ENCODE measurements at places on chromosomes 12 and 14.

GRCh38 chr12:8559676-8560075, 19.0 kb upstream of the CLEC4E start:
- no peak for DNase-seq

DNA sequence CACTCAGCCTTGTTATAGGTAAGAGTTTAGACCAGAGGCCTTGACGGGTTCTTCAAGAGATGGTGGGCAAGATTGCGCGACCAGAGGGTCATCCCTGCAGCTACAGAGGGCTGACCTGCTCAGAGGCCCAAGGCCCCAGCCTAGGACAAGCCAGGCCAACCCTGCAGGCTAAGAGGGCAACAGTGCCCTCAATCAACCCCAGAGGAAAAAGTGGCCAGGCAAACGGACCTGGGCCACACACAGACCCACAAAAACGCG, 1.3 kb downstream of the SSH1 start:
- no peak for DNase-seq

DNA sequence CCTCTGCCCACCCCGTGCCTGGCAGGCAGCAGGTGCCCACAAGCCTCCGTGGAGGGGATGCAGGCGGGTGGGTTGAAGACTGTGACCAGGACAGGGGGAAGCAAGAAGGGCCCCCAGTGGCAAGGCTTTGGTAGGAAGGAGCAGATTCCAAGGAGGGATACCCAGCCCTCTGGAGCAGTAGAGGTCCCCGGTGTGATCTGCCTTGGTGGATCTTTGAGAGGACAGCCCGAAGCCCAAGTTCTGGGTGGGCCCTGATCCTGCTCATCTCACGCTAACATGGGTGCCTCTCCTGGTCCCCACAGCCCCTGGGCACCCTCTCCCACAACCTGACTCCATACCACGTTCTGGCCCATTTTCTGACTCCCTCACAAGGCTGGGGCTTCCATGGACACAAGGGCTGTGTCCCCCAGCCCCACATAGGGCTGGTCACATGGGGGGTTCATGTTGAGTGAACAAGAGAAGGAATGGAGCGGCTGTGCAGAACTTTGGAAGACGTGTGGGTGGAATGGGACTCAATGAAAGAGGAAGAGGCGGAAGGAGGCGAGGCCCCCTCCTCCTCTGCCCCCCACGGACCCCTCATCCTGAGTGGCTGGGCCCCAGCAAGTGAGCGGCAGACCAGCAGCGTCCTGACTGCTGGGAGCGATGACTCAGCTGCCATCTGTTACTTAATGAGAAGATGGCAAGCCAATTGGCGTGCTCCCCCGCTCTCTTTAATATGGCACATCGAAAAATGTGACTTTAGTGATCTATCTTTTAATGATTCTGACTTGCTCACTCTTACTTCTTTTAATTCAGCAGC, 77.0 kb upstream of the BCL11B start:
- peak; percentile 12 for DNase-seq

DNA sequence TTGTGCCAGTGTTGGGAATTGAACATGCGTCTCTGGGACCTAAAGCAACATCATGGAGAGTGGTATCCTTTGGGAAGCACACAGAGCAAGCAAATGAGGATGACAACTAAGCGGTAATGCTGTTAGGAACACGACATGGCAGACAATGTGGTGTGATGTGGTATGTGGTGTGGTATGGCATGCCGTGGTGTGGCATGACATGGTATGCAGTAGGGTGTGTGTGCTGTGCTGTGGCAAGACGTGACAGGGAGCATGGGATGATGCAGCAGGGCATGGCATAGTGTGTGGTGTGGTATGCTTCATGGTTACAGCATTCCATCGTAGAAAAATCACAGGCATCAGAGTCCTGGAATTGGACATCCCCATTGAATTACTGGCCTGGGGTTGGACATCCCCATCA, 108.7 kb downstream of the RTN1 start:
- DNase-seq, result no peak

GRCh38 chr12:117671734-117672133, 297.1 kb downstream of the KSR2 start:
- no peak for DNase-seq

DNA sequence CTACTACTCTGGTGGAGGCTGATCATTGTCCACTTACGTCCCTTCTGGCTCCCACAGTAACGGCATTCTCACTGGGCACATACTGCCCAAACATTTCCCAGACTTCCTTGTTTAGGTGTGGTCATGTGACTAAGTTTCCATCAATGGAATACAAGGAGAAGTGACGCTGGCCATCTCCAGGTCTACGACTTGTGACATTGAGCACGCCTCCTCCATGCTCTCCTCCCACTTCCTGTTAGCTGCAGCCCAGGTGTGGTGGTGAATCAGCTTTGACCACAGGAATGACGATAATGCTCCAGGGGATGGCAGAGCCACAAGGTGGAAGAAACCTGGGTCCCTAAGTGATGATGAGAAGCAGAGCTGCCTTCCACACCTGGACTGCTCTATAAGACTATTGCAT, 6.0 kb upstream of the SLC24A4 start:
- no peak for DNase-seq

GRCh38 chr12:7241404-7242005, 52.0 kb downstream of the PEX5 start:
- DNase-seq, result no peak

GRCh38 chr14:76386944-76387782, 11.2 kb downstream of the ESRRB start:
- peak; percentile 71 for DNase-seq

DNA sequence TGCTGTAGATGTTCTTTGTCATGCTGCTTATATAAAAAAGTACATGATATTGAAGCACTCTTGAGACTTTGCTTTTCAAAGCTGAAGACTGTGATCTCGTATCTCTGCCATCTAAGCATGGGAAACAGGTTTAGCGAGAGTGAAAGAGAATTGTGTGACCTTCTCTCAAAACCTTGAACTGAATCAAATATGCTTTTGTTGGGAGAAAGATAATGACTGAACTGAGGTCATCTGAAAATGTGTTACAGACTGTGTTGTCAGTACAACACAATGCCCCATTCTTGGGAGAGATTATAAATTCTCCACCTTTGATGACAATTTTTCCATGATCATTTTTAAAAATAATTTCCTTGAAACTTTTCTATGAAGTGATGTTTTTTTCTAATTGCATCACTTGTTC, 272.1 kb upstream of the SEL1L start:
- no peak for DNase-seq

GRCh38 chr14:90813442-90813841, 2.8 kb downstream of the TTC7B start:
- DNase-seq, result no peak

DNA sequence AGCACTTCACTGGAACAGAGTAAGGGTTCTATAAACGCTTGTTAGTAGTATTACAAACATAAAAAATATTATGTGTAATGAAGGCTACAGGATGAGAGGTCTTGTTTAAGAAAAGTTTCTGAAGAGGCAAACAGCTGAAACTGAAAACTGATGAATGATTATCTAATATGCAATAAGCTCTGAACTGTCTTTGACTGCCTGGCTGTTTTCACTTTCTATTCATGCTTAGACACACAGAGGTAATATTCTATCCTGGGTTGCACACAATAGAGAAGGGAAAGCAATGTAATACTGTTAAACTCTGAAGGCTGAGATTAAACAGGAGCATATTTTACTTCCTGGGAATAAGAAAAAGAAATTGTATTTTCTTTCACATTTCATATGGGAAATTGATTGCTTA, 251.3 kb downstream of the ALX1 start:
- DNase-seq, result no peak

GRCh38 chr12:63893170-63893569, 48.7 kb downstream of the SRGAP1 start:
- no peak for DNase-seq

GRCh38 chr14:100708425-100709288, 18.0 kb upstream of the DLK1 start:
- DNase-seq, result peak; percentile 82

DNA sequence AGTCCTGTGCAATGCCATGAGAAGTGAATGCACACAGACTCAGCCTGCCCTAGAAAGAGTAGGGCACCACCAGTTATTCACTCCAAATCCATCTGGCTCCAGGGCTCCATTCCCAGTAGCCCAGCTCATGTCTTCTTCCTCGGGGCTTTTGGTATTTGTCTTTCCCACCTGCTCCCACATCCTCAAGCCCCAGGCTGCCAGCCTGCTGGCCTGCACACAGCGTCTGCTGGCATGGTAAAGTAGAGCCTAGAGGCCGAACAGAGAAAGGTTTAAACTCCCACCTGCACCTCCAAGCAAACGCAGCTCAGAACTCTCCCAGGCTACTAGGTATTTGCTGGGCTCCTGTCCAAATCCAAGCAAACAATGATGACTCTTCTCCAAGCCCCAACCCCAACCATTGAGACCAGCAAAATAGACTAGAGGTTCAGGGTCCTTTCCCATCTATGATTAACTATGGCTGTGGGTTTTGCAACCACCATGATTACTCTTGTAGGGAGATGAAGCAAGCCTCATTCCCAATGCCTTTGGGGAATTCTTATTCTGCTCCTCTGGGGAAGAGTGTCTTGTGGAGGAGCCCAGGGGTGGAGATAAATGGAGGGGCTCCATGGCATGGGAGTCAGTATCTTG, 5.2 kb upstream of the VDR start:
- DNase-seq, result no peak

- DNase-seq, result peak; percentile 68
Observed at GRCh38 chr12:22312336-22312735, 22.2 kb downstream of the ST8SIA1 start.
